HCEC 1CT (cell line): ENCODE measurements at places on chromosomes 16 and 17.

GRCh38 chr17:39926588-39927100, 757 bp downstream of the ORMDL3 start:
- no peak for DNase-seq

DNA sequence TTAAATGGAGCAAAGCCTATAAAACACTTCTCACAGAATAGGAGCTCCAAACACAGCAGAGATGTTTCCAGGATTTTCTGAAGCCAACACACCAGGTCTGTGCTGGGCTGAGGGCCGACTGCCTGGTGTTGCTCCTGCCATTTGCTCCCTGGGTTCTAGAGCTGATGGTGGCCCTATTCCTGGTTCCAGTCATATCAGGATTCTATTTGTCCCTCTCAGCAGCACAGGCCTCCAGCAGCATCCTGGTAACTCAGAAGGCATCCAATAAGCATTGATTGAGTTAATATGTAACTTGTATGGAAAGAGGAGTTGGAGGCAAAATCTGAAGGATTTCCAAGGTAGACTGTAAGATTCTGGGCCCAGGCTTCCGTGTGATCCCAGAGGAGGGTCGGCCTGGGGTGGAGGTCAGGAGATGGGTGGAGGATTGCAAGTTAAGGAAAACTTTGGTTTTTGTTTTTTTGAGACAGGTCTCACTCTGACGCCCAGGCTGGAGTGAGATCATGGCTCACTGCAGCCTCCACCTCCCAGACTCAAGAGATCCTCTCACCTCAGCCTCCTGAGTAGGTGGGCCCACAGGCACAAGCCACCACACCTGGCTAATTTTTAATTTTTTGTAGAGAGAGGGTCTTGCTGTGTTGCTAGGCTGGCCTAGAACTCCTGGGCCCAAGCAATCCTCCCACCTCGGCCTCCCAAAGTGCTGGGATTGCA, 5.7 kb downstream of the NUPR1 start:
- DNase-seq = no peak

- no peak for DNase-seq
Observed at GRCh38 chr17:27321372-27321771, 27.5 kb downstream of the WSB1 start.

DNA sequence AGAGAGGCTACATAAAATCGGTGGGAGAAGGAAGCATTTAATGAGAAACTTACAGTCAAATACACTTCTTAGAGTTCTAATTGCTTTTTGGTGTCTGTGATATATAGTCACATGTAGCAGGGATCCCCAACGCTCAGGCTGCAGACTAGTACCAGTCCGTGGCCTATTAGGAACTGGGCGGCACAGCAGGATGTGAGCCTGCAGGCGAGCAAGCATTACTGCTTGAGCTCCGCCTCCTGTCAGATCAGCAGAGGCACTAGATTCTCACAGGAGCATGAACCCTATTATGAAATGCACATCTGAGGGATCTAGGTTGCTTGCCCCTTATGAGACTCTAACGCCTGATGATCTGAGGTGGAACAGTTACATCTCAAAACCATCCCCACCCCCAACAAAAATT, 158.5 kb downstream of the TANC2 start:
- DNase-seq = no peak

- DNase-seq = no peak
Observed at GRCh38 chr17:676060-676700, 38.5 kb downstream of the VPS53 start.

GRCh38 chr16:57829969-57830360, 27.7 kb upstream of the KIFC3 start:
- no peak for DNase-seq

DNA sequence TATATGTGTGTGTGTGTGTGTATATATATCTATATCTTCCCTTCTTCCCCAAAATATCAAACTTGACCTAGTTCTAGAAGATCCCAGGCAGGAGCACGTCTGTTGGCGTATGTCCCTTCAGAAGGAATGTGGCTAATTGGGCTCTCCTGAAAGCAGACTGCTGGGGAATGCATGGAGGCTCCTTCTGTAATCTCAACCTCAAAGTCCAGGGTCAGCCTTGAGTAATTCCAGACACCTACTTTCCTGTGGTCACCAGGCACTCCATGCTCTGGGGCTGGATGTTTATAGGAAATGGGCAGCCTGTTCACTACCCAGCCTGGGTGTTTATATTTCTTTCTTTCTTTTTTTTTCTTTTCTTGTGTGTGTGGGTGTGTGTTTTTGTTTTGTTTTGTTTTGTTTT, 13.4 kb downstream of the BCO1 start:
- no peak for DNase-seq

GRCh38 chr16:78421181-78421708, 321.8 kb downstream of the WWOX start:
- no peak for DNase-seq

DNA sequence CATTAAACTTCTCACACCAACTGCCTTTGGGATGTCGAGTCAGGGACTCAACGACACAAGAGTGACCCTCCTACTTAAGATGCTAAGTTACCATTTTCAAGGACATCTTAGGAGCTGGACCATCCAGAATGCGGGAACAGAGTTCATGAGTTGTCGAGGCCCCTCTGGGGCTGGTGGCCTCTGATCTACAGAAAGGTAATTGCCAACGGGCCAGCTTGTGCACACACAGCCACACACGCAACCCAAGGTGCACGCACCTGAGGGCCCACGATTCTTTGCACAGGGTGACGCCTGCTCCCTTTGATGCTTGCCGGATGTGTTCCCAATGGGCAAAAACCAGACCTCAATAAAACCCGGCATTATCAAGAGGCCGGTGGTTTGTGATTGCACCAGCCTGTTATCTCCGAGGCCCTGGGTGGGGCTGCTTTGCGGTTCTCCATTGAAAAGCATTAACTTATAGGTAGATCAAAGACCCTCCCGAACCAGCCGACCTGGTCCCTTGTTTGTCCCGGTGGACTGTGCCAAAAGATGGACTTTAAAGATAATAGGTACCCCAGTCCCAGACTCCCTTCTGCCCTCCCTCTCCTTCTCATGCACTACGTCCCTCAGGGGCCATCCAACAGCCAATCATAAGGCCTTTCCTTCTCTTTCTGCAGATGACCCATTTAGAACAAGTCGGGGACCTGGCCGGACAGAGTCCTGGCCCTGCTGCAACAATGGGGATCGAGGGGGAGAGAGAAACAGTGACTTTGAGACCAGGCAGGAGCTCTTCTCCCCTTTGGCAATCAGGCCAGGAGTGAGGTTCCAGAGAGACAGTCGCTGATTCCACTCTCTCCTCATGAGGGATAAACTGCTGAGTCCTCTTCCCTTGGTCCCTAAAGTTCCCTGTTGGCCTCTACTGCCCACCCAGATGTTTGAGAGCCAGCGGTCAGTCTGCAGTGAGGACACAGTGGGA, 292.5 kb downstream of the SOX9 start:
- no peak for DNase-seq

DNA sequence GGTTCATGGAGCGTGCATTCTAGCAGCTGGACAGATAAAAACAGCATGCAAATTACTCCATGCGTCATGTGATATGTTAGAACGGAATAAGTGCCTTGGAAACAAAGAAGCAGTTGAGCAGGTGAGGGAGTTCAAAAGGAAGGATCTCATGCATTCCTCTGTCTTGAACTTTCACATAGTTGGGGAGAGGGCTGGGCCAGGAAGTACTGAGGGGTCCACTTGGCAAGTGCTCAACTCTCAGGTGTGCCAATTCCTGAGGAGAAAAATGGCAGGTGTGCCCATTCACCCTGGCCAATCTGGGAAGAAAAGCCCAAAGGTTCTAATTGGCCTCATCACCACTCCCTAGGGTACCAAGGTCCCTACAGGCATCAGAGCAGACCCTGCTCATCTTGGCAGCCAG, 67.7 kb downstream of the CES1 start:
- no peak for DNase-seq

- DNase-seq = no peak
Observed at GRCh38 chr16:50584033-50584722, 36.0 kb downstream of the NKD1 start.

DNA sequence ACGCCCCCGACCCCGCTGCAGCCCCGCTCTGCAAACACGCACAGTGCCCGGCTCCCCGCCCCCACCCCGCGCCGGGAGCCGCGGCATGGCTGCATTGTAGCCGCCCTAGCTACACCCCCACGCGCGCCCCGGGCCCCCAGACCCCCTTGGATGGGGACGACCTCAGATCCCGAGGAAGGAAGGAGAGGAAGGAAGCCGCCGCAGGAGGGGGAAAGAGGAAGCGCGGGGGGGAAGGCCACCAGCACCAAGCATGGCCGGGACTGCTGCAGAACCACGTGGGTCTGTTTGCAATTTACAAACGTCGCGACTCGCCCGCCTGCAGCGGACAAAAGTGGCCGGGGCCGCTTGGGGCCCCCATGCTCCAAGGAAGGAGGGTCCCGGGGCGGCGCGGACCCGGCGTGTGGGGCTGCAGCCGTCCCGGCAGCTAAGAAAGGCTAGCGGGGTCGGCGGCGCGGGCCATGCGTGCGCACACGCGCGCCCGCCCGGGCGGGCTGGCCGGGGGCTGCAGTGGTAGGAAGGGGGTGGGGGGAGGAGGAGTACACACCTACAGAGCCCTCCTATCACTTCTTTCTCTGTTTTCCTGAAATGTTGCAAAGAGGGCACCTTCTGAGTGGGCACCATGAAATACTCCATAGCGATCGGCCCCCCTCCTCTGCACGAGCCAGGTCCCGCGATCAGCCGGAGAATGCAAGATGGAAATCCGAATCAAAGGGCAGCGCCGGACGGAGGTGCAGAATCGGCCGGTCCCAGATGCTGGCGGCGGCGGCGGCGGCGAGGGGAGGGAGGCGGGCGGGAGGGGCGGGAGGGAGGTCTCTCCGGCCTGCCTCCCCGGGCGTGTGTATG, 488 bp downstream of the TFAP4 start:
- DNase-seq = peak; percentile 45

DNA sequence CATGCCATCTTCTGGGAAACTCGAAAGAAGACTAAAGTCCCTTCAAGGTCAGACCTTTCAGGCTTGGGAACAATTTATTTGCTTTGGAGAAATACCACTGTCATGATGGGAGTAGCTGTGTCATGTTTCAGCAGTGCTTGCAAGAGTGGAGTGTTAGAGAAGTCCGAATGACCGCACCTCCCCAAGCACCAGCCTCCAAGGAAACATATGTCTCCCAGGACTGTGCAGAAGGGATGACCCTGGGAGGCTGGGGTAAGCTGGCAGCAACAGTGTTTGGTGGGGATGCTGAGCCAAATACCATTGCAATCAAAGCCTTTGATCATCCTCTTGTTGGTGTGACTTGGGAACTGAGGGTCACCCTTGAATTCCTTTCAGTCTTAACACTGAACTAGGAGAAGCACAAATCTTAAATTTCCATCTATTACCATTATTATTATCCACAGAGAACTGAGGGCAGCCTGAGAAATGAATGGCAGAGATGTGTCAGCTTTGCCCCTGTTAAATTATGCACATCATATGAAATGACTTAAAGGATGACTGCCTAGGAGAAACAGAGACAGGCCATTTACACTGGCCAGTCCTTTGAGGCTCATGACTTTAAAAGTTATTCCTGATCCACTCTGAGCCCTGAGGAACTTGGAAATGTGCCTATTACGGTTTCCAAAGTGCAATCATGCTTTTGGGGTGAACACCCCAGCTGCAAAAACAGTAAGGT, 244.9 kb downstream of the CA10 start:
- DNase-seq = no peak

- no peak for DNase-seq
Observed at GRCh38 chr16:56262148-56262547, 70.9 kb downstream of the GNAO1 start.

DNA sequence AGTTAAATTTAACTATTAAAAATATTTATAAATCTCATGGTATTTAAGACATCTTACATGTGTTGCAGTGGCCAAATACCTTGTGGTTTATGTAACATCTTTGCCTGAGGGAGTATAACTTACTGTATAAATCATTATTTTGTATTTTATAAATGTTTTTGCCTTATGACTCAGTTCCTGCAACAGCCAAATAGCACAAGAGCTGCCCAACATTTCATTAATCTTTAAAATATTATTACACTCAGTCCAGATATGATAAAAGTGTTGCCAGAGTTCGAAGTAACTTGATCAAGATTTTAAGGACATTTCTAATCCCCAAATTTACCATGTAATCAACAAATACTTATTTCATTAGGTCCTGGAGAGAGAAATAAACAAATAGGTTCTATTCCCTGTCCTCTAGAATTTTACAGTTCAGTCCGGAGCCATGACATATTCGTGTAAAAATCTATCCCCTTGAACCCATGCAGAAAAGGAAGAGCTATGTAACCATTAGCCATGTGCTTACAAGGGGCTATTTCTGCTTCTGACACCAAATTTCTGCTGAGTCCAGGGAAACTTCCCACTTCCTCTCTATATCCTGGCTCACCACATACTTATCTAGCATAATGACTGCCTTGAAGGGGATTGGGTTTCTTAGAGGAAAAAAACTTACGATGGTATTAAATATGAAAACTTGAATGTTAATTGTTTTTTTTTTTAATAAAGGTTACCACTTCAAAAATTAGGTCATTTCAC, 44.0 kb downstream of the IRX6 start:
- no peak for DNase-seq

GRCh38 chr17:16929757-16930520, 42.0 kb downstream of the TNFRSF13B start:
- DNase-seq = no peak

DNA sequence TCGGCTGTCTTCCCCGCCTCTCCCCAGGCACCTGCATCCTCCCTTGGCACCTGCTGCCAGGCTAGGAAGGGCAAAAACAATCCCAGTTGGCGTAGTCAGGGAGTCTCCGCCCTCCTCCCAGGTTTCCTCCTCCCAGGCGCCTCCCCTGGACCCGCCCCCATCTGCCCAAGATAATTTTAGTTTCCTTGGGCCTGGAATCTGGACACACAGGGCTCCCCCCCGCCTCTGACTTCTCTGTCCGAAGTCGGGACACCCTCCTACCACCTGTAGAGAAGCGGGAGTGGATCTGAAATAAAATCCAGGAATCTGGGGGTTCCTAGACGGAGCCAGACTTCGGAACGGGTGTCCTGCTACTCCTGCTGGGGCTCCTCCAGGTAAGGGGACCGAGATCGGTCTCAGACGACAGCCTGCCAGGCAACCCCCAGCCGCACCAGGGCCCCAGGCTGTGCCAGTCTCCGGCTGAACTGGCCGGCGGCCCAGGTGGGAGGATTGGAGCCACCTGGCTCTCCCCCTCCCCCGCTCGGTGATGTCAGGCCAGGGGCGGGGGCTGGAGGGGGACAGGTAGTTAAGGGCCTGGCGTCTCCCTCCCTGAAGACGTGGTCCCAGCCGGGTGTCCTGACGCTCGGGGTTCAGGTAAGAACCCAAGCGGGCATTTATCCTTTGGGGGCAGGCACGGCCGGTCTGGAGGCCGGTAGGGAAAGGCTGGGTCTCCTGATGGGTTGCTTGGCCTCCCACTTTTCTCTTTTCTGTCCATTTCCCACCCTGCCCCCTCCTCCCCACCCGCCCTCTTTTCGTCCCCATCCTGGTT, at the start of gene GRB7:
Gene GRB7 (plus strand): TSS at position 179 of the 808 bp plus-strand sequence. CDS start 4,364 bp downstream, outside the sequence.
- DNase-seq = no peak

- DNase-seq = peak; percentile 31
Observed at GRCh38 chr17:72119873-72120641, 763 bp upstream of the SOX9 start.

GRCh38 chr16:87562201-87562600, 40.1 kb upstream of the JPH3 start:
- DNase-seq = no peak

GRCh38 chr16:19879241-19879792, 5.3 kb downstream of the GPRC5B start:
- DNase-seq = no peak
